BJ (cell line): ENCODE measurements at places on chromosomes 12 and 14.
A peak's percentile ranks its signal among the peaks of the same experiment; 100 is the strongest.

DNA sequence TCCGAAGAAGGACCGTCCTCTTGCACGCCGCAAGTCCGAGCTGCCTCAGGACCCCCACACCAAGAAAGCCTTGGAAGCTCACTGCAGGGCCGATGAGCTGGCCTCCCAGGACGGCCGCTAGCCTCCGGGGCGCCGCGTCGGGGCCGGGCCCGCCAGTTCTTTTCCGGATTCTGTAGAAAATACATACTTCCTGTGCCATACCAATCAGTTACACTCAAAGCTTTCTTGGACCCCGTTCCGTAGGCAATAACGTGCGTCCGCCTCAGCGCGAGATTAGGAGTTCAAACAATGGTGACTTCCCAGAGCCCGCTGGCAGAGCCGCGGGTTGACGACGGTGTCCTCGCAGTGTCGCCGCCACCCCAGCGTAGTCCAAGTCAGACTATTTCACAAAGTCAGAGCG is 39.2 kb upstream of the DYNC1H1 start:
- no peak for DNase-seq

DNA sequence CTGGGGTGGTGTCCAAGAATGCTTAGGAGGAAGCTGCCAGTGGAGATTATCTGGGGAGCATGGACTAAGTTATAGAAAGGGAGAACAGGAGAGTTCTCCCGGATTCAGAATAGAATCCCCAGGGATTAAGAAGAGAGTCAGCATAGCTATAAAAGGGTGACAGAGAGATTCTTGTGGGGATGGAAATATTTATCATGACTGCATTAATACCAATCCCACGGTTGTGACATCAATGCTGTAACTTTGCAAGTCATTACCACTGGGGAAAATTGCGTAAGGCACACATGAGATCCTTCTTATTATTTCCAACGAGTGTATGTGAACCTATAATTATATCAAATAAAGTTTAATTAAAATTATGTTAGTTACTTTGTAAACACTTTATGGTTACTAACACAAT is 447.9 kb upstream of the TMEM132C start:
- no peak for DNase-seq

- no peak for DNase-seq
These were observed 3.6 kb downstream of the RIMBP2 start for GRCh38 chr12:130712346-130713065.

DNA sequence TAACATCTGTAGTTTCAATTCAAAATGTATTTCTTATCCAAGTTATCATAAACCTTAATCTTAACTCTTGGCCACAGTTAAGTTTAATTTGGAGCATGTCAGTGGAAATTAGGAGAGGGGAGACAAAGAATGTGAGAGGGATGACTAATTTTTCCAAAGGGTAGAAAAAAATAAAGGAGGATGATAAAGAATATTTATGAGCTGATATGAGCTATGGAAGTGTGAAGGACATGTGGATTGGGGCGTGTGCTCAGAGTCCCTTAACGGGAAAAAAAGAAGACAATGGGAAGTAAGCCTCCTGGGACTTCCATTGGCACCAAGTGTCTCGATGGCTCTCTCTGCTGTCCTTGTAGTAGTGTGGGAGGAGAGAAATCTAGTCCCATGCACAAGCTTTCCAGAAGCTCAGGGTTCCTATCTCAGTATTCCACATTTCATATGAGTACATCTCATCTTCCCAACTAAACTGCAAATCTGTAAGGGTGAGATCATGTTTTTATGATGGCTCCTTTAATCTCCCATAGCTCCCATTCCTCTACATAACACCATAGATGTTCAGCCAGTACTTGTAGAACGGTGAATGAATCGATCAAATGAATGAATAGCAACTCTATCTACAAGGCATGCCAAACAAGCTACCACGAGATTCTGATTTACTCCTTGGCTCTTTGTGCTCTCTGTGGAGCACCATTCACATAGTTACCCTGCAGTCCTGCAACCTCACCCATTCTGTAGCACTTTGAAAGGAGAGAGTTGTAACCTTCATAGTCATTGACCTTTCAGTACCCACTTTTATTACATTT is 27.4 kb downstream of the BCL2L14 start:
- DNase-seq, result no peak

DNA sequence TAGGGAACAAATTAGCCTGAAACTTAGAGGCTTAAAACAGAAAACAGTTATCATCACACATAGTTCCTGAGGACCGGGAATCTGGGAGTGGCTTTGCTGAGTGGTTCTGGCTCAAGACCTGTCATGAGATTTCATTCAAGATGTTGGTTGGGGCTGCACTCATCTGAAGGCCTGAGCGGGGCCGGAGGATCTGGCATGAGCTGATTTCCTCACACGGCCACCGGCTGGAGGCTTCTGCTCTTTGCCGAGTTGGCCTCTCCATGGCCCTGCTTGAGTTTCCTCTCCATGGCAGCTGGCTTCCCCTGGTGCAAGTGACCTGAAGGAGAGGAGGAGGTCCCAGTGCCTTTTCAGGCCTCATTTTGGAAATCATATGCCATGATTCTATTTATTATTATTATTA is 128.1 kb downstream of the PAPOLA start:
- no peak for DNase-seq

DNA sequence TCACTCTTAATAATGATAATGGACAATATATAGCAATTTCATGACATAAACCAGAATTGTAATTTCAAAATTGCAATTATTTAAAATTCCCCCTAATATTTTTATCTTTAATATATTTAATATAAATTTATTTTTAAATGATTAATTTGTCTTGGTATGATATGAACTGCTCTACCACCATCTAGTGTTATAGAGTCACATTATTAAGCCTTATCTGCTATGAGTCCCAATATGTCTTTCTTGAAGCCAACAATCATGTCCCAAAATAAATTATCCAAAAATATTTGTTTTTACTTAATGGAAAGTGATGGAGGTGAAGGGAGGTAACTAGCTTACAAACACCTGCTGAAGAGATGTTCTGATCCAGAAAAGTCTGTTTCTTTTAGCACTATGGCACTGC is 151.4 kb downstream of the KCNC2 start:
- DNase-seq, result no peak

DNA sequence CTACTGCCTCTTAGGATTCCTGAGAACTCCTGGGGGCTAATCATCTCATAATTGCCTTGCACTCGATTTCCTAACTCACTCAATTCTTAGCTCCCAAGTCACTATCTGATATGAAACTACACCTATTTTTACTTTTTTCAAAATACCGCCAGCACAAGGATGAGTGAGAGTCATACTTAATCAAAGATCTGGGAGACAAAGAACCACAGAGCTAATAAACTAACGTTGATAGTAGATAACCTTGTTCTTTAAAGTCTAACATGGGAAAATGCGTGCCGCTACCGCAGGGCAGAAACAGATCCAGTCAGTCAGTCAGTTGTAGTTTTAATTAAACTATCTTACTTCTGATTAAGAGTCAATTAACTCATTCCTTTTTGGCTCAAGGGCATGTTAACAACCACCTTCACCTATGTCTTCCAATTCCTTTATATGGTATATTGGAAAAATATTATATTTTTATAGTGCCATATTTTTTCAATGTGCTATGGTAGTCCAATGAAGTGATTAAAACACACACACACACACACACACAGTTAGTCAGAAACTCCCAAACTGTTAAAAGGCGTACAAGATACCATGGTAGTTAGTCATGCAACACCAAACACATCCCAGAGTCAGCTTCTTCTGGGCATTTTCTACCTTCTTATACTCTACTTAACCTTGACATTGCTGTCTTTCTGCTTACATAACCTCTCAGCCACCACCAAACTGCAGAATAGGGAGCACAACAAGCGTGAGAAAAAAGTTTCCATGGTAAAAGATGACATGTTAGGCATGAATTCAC is 114.0 kb downstream of the KLHL28 start:
- no peak for DNase-seq

- peak; percentile 9 for DNase-seq
These were observed 65.3 kb downstream of the IFT43 start for GRCh38 chr14:76050797-76051392.

GRCh38 chr12:122148657-122149056 is 25.4 kb downstream of the IL31 start:
- DNase-seq, result no peak

- no peak for DNase-seq
These were observed 29.2 kb downstream of the ITPK1 start for GRCh38 chr14:93086441-93087055.

DNA sequence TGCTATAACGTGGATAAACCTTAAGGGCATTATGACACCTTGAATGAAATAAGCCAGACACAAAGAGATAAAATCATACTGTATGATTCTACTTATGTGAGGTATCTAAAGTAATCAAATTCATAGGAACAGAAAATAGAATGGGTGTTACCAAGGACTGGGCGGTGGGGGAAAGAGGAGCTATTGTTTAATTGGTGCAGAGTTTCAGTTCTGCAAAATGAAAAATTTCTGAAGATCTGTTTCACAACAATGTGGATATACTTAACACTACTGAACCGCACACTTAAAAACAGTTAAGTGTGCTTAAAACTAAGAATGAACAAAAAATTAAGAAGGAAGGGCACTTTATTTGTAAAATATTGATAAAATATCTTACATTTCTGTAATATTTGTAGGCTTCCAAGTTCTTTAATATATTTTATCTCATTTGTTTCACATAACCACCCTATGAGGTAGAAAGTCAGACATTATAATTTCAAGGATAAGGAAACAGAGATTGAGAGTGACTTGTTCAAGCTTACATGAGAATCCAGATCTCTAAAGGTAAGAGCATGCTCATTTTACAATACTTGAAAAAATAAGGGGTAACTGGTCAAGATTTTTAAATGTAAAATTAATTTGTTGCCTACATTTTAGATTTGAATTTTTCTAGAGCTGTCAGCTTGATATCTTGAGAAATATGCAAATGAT is 14.9 kb downstream of the LTA4H start:
- no peak for DNase-seq

DNA sequence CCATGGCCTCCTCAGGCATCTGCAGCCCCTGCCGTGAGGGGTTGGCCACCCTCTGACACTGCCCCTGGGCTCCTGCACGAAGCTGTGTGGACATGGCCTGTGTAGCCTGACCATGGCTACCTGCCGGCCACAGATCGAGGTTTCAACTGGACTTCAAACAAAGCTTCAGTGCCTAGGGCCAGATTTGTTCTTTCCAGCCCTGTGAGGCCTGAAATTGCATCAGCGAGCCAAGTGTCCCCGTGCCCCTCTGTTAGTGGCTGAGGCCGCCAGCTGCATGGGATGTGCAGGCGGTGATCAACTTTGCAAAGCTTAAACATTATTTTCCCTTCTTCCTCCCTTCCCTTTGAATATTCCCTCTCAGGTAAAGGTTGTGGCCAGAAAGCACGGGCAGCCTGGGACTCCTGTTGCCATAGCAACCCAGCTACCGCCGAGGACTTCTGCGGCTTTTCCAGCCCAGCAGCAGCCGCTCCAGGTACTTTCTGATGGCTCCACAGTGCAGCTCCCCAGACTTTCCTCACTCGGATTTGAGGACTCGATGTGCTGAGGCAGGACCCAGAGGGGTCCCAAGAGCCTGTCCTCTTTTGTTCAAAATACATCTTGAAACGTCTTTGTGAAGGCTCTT is 35.8 kb downstream of the DDX51 start:
- DNase-seq, result no peak

- DNase-seq, result no peak
These were observed 29.0 kb downstream of the PAPLN start for GRCh38 chr14:73266317-73266716.

GRCh38 chr12:53268630-53269562 is 797 bp downstream of the ESPL1 start:
- no peak for DNase-seq

- DNase-seq, result no peak
These were observed 232.1 kb downstream of the CACNA1C start for GRCh38 chr12:2284857-2285256.

GRCh38 chr12:89892436-89892835 is 183.8 kb upstream of the ATP2B1 start:
- DNase-seq, result no peak

- DNase-seq, result no peak
These were observed 38.2 kb downstream of the KIF26A start for GRCh38 chr14:104176611-104177010.

DNA sequence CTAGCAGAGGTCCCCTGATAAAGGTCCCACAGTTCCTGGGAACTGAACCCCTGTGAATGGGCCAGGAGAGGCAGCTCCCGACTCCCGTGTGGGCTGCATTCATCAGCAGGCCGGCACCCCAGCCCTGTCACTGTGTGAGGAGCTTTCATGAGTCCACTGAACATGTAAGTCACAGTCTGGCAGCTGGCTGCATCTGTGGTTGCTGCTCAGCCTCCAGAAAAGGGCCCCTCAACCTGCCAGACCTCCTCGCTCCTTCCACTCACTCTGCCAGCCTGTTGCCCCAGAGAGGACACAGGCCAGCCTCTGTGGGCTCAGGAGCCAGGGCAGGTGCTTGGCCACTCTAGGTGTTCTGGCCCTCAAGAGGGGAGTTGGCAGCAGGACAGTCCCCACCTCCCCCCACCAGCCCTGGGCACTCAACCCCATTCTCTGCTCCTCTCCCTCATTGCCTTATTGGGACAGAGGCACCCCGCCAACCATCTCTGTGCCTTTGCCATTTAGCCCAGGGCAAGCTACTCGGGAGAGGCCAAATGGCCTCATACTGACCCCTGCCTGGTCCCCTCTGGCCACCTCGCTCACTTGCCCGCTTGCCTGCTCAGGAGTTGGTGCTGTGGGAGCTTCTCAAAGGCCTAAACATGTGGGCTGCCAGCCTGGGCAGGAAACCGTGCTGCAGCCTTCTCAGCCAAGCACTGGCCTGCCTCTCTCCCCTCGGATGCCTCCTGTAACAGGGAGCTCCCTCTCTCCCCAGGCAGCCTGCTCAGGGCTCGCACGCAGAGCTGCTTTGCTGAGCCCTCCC is 1.9 kb downstream of the RTL1 start:
- no peak for DNase-seq

DNA sequence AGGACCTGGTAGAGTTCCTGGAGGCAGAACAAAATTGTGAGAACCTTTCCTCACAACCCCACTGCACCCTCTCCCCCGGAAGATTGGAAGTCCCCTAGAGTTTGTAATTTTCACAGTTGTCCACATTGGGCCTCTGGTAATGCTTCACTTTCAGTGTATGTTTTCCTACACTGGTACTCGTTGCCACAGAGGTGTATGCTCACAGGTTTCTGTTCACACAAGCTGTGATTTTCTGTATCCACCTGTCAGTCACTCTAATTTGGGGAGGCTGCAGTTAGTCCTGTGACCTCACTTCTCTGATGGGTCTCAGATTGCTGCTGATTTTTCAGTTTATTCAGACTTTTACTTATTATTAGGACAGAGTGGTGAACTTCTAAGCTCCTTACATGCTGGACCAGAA is 66.4 kb upstream of the BMP4 start:
- no peak for DNase-seq
